ENCODE measurements at places on chromosomes 11 and 22. TPM values are rescaled to one million over a fixed set of nuclear protein-coding genes. Genes with fewer than 3 reads are reported as not detected.

GAL gene
- 1.1 TPM for total RNA-seq

DNA sequence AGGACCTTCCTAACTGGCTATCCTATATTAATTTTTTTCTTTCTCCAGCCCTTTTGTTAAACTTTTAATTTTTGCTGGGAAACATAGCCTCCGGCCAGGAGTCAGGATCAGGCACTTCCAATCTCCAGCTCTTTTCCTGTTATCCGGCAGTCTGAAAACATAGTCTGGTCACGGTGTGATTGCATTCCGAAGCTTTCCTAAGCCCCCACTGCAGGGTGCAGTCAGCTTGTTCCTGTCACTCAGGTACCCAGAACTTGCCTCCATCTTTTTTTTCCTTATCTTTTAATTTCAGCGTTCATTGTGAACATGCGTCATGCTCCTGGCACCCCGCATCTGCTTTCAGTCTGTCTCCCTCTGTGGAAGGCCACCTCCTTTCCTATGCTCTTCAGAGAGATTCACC, 59.4 kb downstream of the GRK3 start:
- no peak for DNase-seq

GRCh38 chr22:30890686-30891442, 77.7 kb downstream of the MORC2 start:
- peak; percentile 36 for DNase-seq

GRCh38 chr11:87081358-87081757, 43.6 kb downstream of the TMEM135 start:
- no peak for DNase-seq

MISFA gene
- total RNA-seq, result 4.4 TPM

CD44 gene
- total RNA-seq, result 0.65 TPM

DNA sequence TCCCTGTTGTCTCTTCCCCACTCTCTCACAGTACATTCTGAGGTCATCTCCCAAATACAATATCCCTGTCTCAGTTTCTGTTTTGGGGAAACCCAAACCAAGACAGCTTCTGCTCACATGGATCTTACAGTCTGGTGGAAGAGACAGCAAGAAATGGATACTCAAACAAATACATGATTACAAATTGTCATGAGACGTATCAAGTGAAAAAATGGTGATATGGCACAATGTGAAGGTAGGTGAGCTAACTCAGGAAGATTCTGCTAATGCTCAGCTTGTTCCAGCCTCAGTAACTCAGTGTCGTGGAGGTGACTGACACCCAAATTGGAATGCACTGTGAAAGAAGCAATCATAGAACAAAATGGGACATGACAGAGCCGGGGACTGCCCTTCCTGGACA, 68.3 kb downstream of the CHST1 start:
- DNase-seq, result no peak

DNA sequence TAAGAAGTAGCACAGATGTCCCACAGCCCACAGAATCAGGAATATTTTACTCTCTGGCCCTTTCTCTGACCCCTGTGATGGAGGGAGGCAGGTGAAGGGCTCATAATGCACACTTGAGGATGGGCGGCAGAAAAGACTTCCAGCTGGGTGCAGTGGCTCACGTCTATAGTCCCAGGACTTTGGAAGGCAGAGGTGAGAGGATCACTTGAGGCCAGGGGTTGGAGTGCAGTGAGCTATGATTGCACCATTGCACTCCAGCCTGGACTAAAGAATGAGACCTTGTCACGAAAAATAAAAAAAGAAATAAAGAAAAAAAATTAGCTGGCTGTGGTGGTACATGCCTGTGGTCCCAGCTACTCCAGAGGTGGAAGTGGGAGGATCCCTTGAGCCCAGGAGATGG, 13.5 kb upstream of the CRYBB3 start:
- no peak for DNase-seq

- no peak for DNase-seq
Measured at GRCh38 chr11:77140231-77140851, 12.3 kb downstream of the MYO7A start.

Measured in neural crest cell (in vitro differentiated cells).